Gastrocnemius medialis (tissue), 4 donors: ENCODE measurements at places on chromosomes 4 and X.
A peak's percentile ranks its signal among the peaks of the same experiment; 100 is the strongest.

DNA sequence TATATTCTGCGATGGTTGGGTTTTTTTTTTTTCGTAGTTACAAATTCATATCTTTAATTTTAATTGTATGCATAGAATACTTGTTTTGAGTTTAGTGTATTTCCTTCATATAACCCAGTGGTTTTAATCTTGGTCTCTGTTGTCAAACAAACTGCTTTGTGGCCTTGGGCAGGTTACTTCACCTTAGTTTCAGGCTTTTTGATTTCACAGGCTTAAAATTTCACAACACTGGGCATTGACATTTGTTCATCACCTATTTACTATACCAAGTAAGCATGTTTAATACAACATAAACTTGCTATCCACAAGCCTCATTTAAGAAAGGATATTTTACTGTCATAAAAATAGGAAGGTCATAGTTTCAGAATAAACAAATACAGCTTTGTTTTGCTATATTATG lies 14.7 kb downstream of the RAPGEF2 start:
- no peak overlapping the region for H3K27ac ChIP-seq
- no peaks in the 10 kb centered on the region for H3K27me3 ChIP-seq
- DNase-seq: no peak
- H3K4me1 ChIP-seq: peaks cover 13% of the 10 kb centered on the region
- H3K36me3 ChIP-seq: no peaks in the 10 kb centered on the region
- no peak overlapping the region for H3K4me3 ChIP-seq

DNA sequence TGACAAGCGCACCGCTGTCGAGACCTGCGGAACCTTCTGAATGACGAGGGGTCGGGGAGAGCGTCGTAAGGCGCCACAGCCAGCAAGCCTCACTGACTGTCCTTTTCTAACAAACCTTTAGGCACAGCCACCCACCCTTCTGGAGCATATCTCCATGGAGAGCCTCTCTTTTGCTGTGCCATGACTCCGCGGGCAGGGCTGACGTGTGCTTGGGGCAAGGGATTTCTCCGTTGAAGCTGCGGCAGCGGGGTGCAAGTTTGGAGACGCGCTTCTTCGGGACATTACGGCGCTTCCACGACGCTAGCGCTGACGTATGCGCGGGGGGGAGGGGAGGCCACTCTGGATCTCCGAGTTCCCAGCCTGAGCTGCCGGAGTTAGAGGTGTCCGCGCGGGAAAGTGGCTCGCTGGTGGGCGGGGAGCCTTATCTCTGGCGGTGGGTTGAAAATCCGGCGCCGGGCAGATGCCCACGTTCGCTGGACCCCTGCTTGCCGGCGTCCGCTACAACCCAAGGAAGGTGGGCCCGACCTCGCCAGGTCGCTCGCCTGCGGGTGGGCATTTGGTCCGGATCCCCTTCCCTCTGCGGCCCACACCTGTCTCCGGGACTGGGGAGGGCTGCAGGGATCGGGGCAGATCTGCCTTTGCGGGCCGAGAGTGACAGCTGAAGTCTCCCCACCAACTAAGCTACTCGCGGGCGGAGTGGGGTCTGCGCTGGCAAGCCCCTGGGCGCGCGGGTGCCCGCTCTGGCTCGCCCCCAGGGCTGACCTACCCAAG lies 543 bp upstream of the SLC10A7 start:
- peaks cover 21% of the 10 kb centered on the region for H3K4me1 ChIP-seq
- peak; percentile 78 for DNase-seq
- H3K27me3 ChIP-seq: no peaks in the 10 kb centered on the region
- H3K27ac ChIP-seq: peak overlapping the region; percentile 87
- H3K4me3 ChIP-seq: peak overlapping the region; percentile 91

- DNase-seq: no peak
- no peaks in the 10 kb centered on the region for H3K27me3 ChIP-seq
- H3K27ac ChIP-seq: peak overlapping the region; percentile 69
These were observed 159.8 kb downstream of the OR13H1 start for GRCh38 chrX:131703646-131704045.

DNA sequence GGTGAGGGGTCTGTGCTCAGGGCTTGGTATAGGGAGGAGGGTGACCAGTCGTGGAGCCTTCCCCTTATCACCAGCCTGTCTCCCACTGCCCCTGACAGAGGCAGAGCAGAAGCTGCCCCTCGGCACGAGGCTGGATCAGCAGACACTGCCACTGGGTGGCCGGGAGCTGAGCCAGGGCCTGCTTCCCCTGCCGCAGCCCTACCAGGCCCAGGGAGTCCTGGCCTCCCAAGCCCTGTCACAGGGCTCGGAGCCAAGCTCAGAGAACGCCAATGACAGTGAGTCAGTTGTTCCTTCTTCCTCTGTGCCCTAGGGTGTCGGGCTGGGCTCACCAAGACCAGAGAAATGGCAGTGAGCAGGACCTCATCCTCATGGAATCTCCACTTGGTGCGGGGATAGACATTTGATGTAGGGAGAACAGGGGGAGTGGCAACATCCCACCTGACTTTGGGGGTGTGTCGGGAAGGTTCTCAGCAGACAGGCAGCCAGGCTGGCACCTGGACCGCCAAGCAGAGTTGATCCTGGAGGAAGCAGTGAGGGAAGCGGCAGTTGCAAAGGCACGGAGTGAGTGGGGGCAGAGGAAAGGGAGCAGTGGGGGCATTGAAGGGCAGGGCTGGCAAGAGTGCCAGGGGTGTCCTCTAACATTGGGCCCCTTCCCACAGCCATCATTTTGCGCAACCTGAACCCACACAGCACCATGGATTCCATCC lies 14.3 kb upstream of the UBA1 start:
- no peaks in the 10 kb centered on the region for H3K27me3 ChIP-seq
- no peaks in the 10 kb centered on the region for H3K4me1 ChIP-seq
- H3K27ac ChIP-seq: peak overlapping the region; percentile 77
- H3K36me3 ChIP-seq: no peaks in the 10 kb centered on the region
- peak; percentile 75 for DNase-seq

- H3K36me3 ChIP-seq: no peaks in the 10 kb centered on the region
- no peak overlapping the region for H3K27ac ChIP-seq
- H3K4me1 ChIP-seq: no peaks in the 10 kb centered on the region
- no peak for DNase-seq
These were observed 209.2 kb upstream of the FAT4 start for GRCh38 chr4:125105561-125105960.

DNA sequence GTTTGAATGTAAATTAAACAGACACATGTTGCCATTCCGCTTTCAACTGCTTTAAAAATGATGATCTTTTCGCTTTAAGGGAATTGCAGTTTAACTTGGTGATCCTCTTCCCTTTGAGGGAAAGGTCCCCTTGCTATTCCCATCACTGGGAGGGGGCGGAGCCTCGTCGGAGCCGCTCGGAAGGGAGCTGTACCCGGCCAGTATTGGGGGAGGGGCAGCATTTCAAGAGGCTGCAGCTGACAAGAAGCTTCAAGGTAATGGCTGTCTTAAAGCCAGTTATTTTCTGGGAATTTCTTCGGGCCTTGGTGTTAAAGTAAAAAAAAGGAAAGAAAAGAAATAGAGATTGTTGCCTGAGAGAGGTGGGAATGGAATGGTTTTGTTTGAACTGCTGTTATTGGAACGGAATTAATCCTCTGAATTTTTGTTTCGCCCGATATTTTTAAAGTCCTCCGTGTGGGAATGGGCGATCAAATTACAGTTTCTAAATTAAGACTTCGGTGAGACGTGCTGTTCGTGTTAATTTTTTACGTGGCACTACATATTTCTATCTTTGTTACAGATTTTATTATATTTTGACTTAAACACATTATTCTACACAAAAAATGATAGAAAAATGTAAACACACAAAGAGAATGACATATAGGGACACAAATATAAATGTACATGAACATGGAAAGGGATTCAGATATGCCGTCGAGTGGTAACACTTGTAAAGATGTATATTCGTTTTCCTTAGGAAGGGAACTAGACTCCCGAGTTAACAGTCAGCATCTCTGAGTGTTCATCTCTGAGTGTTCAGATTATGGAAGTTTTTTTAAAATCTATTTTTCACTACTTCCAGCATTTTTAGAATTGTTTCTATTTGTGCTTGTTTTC lies 9.2 kb downstream of the PWWP3B start:
- H3K4me3 ChIP-seq: peak overlapping the region; percentile 43
- peak; percentile 26 for DNase-seq
- no peaks in the 10 kb centered on the region for H3K36me3 ChIP-seq

- no peaks in the 10 kb centered on the region for H3K27me3 ChIP-seq
- H3K36me3 ChIP-seq: no peaks in the 10 kb centered on the region
- no peak overlapping the region for H3K4me3 ChIP-seq
- H3K4me1 ChIP-seq: no peaks in the 10 kb centered on the region
These were observed 7.8 kb upstream of the CLOCK start for GRCh38 chr4:55554453-55555030.

GRCh38 chr4:15531792-15532191 lies 62.1 kb downstream of the CC2D2A start:
- H3K27ac ChIP-seq: no peak overlapping the region
- no peak for DNase-seq
- no peaks in the 10 kb centered on the region for H3K36me3 ChIP-seq
- no peaks in the 10 kb centered on the region for H3K27me3 ChIP-seq

- no peak for DNase-seq
- no peaks in the 10 kb centered on the region for H3K27me3 ChIP-seq
- peaks cover 5% of the 10 kb centered on the region for H3K4me1 ChIP-seq
- H3K4me3 ChIP-seq: no peak overlapping the region
- H3K36me3 ChIP-seq: no peaks in the 10 kb centered on the region
These were observed 240.0 kb downstream of the BCOR start for GRCh38 chrX:39857780-39858179.

GRCh38 chr4:99378876-99379275 lies 26.3 kb upstream of the ADH1C start:
- no peak overlapping the region for H3K4me3 ChIP-seq
- no peak overlapping the region for H3K27ac ChIP-seq
- peaks cover 4% of the 10 kb centered on the region for H3K4me1 ChIP-seq
- H3K27me3 ChIP-seq: no peaks in the 10 kb centered on the region

DNA sequence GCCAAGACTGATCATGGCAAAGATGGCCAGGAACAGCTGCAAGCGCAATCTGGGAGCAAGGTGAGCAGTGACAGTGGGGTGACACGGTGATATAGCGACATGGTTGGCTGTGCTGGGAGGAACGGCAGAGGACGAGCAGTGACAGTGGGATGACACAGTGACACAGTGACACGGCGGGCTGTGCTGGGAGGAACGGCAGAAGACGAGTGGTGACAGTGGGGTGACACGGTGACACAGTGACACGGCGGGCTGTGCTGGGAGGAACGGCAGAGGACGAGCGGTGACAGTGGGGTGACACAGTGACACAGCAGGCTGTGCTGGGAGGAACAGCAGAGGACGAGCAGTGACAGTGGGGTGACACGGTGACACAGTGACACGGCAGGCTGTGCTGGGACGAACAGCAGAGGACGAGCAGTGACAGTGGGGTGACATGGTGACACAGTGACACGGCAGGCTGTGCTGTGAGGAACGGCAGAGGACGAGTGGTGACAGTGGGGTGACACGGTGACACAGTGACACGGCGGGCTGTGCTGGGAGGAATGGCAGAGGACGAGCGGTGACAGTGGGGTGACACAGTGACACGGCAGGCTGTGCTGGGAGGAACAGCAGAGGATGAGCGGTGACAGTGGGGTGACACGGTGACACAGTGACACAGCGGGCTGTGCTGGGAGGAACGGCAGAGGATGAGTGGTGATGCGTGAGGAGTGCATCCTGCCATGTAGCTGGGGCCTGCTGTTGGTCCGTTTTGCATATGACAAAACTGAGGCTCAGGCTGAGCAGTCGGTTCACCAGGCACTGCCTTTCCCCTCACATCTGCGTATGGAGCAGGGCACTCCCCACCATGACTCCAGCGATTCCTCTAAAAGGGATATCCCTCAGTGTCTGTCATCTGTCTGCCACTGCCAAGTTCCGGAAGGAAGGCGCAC lies 36.0 kb upstream of the MXD4 start:
- no peak for DNase-seq
- no peak overlapping the region for H3K4me3 ChIP-seq
- H3K36me3 ChIP-seq: no peaks in the 10 kb centered on the region
- H3K27me3 ChIP-seq: no peaks in the 10 kb centered on the region
- H3K27ac ChIP-seq: no peak overlapping the region

DNA sequence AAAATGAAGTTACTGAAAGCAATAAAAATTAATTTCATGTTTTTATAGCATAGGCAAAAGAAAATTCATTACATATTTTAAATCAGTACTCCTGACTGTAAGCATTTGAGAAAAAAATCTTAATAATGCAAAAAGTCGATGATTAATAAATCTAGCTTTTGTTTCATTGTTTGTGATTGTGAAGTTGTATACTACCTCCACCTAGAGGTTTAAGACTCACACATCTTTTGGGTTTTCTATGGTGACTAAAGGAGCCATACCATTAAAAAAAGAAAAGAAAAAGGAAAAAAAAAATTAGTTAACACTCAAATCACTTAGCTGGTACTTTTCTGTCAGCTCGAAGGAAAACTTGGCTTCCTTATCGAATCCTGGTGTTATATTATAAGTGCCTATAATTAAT lies 2.0 kb downstream of the GABRA2 start:
- no peak overlapping the region for H3K27ac ChIP-seq
- no peak overlapping the region for H3K4me3 ChIP-seq
- peaks cover 5% of the 10 kb centered on the region for H3K4me1 ChIP-seq
- H3K36me3 ChIP-seq: no peaks in the 10 kb centered on the region
- H3K27me3 ChIP-seq: peaks cover 33% of the 10 kb centered on the region

DNA sequence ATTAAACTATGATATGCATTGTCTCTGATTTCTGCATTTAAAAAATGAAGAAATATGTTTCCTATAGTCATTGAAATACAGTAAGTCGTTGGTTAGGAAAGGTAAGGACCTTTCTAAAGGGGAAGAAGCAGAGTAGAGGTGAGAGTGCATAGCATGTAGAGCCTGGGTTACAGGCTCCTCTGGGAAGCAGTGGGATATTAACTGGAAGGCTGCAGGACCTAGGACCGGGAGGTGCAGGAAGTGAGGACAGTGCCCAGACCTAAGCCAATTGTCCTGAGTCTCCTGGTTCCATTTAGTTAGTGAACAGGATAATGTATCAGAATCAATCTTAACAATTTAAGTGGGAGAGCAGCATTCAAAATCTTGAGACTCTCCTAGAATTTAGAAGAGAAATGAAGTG lies 237.1 kb upstream of the NUDT6 start:
- H3K27me3 ChIP-seq: no peaks in the 10 kb centered on the region
- H3K27ac ChIP-seq: no peak overlapping the region
- H3K36me3 ChIP-seq: no peaks in the 10 kb centered on the region
- DNase-seq: no peak
- no peak overlapping the region for H3K4me3 ChIP-seq

GRCh38 chr4:113050371-113050755 lies 910 bp downstream of the ANK2 start:
- no peaks in the 10 kb centered on the region for H3K4me1 ChIP-seq
- DNase-seq: no peak
